ENCODE measurements at places on chromosomes 5 and 9.

- DNase-seq: no peak
Measured at GRCh38 chr5:119361594-119362125, 5.8 kb downstream of the TNFAIP8 start.

DNA sequence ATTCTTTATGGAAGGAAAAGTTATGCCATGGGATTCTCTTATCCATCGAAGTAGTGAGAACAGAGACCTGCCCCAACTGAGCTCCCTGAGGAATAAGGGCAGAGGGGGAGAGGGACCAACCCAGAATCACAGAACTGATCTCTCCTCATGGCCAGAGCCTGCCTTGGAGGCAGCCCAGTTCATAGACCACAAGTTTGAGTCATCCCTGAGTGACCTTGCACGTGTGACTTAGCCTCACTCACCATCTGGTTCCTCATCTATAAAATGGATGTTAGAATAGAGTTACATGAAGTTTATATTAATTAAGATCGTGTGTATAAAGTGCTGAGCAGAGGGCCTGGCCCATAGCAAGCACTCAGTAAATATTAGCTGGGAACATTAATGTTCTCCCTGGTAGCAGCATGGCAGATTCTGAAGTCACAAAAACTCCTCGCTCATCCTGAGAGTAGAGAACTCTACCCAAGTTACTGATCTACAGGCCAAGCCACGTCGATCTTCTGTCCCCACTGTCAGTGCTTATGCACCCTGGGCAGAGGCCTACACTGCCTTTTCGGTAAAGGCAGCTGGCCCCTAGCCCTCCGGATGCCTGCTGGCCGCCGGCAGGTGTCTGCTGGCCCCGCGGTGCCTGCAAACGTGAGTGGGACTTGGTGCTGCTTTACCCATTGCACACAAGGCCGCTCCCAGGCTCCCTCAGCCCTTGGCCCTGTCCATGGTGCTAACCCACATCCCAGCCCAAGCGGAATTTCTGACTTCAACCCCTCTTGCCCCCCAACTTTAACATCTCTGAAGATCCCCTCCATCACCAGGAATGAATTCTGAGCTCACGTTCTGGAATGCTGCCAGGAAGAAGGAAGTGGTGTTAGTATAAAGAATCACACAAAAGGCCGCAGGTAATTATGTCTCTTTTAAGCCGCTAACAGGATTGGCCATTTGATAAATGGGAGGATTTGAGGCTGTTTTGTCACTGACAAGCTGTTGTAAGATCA lies 61.1 kb upstream of the ARAP3 start:
- DNase-seq: no peak

- no peak for DNase-seq
Measured at GRCh38 chr9:113535756-113536155, 72.2 kb downstream of the RGS3 start.

DNA sequence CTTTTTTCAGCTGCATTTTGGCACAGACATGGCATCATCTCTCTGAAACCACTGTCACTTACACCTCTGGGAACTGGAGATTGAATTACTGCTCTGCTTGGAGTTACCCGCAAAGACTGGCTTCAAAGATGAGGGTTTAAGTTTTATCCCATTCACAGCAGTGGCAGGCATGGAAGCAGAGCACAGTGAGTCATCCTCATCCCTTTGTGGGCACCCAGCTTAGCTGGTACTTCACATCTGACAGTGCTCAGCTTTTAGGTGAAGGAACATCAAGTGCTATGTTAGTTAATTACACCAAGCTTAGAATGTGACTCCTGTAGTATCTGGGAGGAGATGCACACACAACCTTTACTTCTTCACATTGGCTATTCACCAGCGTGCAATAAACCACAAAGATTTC lies 24.8 kb upstream of the ALDH1A1 start:
- no peak for DNase-seq

DNA sequence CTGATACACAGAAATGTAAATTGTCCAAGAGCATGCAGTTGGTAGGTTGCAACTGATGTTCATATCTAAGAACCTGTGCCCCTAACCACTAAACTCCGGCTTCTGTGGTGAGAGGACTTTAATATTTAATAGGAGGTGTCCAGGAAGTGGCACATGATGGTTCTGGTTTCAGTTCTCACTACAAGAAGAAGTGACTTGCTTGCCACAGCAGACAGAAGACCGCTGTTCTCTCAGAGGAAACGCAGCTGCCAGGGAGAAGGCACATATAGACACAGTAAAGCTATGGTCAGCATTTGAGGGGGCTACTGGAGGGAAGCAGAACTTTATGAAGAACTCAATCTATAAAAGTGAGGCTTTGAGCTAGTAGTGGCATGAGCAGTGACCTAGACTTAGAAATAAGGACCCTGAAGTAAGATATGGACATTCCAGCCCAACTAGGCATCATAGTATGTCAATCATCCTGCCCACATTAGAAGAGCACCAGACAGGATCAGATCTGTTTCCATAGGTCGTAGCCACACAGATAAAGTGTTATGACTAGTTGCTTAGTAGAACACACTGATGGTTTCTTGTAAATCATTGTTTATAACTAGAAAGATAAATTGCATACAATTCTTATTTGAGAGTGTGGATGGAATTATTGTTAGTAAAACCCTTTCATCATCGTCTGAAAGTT lies 36.4 kb upstream of the DAB2 start:
- DNase-seq: no peak

DNA sequence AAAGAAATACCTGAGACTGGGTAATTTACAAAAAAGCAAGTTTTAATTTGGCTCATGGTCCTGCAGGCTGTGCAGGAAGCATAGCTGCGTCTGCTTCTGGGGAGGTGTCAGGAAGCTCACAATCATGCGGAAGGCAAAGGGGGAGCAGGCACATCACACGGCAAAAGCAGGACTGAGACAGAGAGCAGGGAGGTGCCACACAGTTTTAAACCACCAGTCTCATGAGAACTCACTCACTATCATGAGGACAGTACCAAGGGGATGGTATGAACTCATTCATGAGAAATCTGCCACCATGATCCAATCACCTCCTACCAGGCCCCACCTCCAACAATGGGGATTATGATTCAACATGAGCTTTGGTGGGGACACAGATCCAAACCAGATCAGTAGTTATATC lies 96.2 kb downstream of the OSTF1 start:
- no peak for DNase-seq
